ENCODE measurements at places on chromosomes 1 and 21. TPM values are rescaled to one million over a fixed set of nuclear protein-coding genes. Genes with fewer than 3 reads are reported as not detected.
A peak's percentile ranks its signal among the peaks of the same experiment; 100 is the strongest.

DNA sequence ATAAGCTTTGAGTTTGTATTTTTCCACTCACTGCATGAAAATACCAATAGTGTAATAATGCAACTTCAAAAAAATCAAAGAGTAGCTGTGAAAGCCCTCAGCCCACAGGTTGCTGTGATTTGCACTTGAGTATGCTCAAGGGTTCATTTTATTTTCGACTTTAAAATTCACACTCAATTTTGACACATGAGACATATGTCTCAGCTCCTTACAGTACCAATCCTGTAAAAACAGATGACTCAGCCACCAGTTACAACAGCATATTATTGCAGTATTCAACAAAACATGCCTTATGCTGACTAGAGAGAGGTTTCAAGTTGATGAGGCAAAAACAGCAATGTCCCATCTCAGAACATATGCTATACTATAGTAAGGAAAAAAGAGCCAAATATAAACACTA is 66.1 kb downstream of the CYYR1 start:
- H3K36me3 ChIP-seq: no peaks in the 10 kb centered on the region
- H3K27me3 ChIP-seq: no peaks in the 10 kb centered on the region
- H3K27ac ChIP-seq: no peak overlapping the region
- no peaks in the 10 kb centered on the region for H3K4me1 ChIP-seq
- no peak for DNase-seq

DNA sequence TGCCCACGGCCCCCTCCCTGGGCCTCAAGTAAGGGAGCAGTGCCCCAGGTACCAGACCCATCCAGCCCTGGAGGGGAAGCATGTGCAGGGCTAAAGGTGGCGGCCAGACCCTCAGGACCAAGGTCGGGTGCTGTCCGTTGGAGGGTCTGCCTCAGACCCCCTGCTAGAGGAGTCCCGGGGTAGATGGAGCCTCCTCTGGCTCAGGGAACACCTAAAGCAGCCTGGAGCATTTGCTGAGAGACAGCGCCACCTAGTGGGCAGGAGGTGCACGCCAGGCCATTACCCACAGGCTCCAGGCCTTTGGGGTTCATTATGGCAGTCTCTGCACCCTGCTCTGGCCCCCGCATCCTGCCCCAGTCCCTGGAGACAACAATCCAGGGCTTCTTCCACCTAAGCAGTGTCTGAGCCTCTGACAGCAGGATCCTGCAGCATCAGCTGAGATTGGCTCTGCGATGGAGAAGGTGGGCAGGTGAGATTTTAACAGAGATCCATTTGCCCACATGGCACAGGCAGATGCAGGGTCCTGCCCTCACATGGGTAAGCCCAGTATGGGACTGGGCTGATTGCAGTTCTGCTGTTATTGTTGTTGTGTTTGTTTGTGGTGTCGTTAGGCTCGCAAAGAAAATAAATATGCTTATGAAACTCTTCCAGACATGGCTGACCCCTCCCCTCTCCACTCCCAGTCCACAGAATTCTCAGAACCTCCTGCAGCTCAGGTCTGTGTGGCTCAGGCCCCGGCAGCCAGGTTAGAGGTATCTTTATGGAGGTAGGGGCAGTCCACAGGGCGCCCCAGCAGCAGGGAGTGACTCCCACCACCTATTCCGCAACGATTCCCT is 42.4 kb downstream of the CTNNBIP1 start:
- peaks cover 10% of the 10 kb centered on the region for H3K4me1 ChIP-seq
- H3K27ac ChIP-seq: no peak overlapping the region
- DNase-seq: peak; percentile 86
- H3K27me3 ChIP-seq: no peaks in the 10 kb centered on the region
- H3K4me3 ChIP-seq: no peak overlapping the region

DNA sequence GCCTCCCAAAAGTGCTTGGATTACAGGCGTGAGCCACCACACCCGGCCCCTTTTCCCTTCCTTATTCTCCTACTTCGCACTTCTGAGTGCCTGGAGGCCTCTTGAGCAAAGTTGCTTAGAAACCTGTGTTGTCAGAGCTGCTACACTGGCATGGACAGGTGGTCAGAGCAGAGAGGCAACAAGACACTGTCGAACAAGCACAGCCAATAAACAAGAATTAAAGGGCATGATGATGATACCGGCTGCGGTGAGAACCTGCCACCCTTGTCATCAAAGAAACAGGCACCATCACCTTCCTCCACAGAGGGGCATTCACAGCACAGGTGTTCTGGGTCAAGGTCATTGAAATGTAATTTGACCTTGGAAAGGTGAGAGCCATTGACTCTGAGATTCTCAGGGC is 23.3 kb downstream of the STUM start:
- H3K27ac ChIP-seq: no peak overlapping the region
- no peak for DNase-seq
- no peaks in the 10 kb centered on the region for H3K27me3 ChIP-seq
- no peaks in the 10 kb centered on the region for H3K4me1 ChIP-seq
- no peaks in the 10 kb centered on the region for H3K36me3 ChIP-seq

- H3K4me3 ChIP-seq: no peak overlapping the region
- no peaks in the 10 kb centered on the region for H3K27me3 ChIP-seq
- H3K36me3 ChIP-seq: no peaks in the 10 kb centered on the region
- no peaks in the 10 kb centered on the region for H3K4me1 ChIP-seq
- peak; percentile 25 for DNase-seq
These were observed 151.6 kb downstream of the GRIK3 start for GRCh38 chr1:36882536-36883285.

DNA sequence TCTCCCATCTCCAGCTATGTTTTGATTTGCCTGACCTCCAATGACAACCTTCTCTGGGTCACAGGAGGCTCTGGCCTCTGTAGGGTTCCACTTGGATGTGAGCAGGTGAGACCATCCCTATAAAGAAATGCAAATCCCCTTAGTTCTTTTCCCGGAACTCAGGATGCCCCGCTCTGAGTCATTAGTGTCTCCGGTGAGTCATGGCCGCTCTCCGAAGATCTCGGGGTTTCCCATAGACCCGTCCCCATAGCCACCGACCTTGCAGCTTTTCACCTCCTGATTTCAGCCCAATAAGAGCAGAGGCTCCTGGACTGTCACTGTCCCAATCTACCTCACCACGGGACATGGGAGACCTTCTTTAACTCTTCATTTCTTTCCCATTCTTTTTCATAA is 98.2 kb downstream of the PGBD5 start:
- no peak overlapping the region for H3K4me3 ChIP-seq
- no peak overlapping the region for H3K27ac ChIP-seq
- no peak for DNase-seq
- H3K27me3 ChIP-seq: no peaks in the 10 kb centered on the region

DNA sequence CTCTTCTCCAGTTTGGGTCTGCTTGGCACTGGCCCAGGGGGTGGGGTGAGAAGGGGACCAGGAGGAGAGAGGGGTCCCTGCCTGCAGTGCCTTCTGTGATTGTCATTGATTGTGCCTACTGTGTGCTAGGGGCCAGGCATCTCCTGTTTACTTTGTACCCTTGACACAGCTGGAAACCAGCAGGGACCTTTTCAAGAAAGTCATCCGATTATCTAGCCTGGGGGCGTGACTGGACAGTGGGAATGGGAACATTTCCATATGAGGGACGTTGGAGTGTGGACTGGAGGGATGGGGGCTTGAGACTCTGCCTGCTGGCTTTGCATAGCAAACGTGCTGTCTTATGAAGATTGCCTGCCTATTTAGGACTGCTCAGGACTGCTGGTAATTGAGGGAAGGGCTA is 19.8 kb upstream of the DMBX1 start:
- H3K27ac ChIP-seq: no peak overlapping the region
- H3K36me3 ChIP-seq: no peaks in the 10 kb centered on the region
- H3K4me1 ChIP-seq: peaks cover 4% of the 10 kb centered on the region
- DNase-seq: no peak

- H3K4me1 ChIP-seq: no peaks in the 10 kb centered on the region
- no peaks in the 10 kb centered on the region for H3K36me3 ChIP-seq
- no peaks in the 10 kb centered on the region for H3K27me3 ChIP-seq
- H3K27ac ChIP-seq: no peak overlapping the region
- no peak overlapping the region for H3K4me3 ChIP-seq
These were observed 14.4 kb downstream of the NSL1 start for GRCh38 chr1:212777151-212777550.

DNA sequence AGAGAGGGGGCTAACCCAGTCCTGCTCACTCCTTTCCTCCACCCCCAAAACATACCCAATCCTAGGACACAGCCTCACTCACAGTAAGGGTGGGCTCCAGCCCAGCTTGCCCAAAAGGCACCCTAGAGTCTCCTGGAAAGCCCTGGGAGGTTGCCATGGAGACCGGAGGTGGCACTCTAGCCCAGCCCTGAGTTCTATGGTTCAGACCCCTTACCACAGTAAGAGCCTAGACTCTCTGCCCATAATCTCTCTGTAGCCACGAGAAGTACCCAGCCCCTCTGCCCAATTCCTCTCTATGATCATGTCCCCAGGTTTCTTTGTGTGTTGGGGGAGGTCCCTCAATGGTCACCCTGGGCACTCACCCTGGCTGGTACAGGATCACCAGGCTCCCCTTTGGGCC is 14.4 kb downstream of the COL16A1 start:
- no peaks in the 10 kb centered on the region for H3K27me3 ChIP-seq
- no peak overlapping the region for H3K27ac ChIP-seq
- DNase-seq: no peak
- H3K4me3 ChIP-seq: no peak overlapping the region
- H3K4me1 ChIP-seq: no peaks in the 10 kb centered on the region
- no peaks in the 10 kb centered on the region for H3K36me3 ChIP-seq

GRCh38 chr21:41143596-41144325 is 24.2 kb upstream of the BACE2 start:
- H3K36me3 ChIP-seq: no peaks in the 10 kb centered on the region
- DNase-seq: no peak
- H3K27ac ChIP-seq: no peak overlapping the region
- H3K4me3 ChIP-seq: no peak overlapping the region
- no peaks in the 10 kb centered on the region for H3K27me3 ChIP-seq

GRCh38 chr1:170360601-170361000 is 171.4 kb upstream of the GORAB start:
- H3K36me3 ChIP-seq: no peaks in the 10 kb centered on the region
- no peak for DNase-seq
- H3K4me1 ChIP-seq: no peaks in the 10 kb centered on the region
- no peak overlapping the region for H3K4me3 ChIP-seq

- H3K27ac ChIP-seq: no peak overlapping the region
- H3K4me3 ChIP-seq: no peak overlapping the region
- H3K4me1 ChIP-seq: no peaks in the 10 kb centered on the region
- H3K27me3 ChIP-seq: no peaks in the 10 kb centered on the region
These were observed 342.5 kb downstream of the DISC1 start for GRCh38 chr1:231969076-231969475.

- H3K36me3 ChIP-seq: no peaks in the 10 kb centered on the region
- no peak overlapping the region for H3K27ac ChIP-seq
- no peak for DNase-seq
- H3K4me3 ChIP-seq: no peak overlapping the region
These were observed 60.8 kb downstream of the EDN2 start for GRCh38 chr1:41423511-41424191.

DNA sequence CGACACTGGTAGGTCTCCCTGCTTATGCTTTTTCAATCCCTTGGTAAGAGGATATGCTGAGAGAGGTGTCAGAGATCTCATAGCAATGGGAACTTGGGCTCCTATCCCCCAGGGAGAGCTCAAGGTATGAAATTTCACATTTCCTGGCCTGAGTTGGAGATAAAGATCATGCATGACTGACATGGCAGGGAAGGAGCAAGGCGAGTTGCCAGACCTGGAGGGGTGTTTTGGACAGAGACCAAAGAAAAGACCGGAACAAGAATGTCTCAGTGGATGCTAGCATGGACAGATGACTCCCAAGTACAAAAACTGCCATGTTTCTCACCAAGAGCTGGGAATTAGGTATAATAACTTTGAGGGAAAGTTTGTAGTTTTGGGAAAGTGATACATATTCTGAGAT is 334.1 kb upstream of the B3GALT2 start:
- H3K27ac ChIP-seq: no peak overlapping the region
- peaks cover 1% of the 10 kb centered on the region for H3K4me1 ChIP-seq
- H3K27me3 ChIP-seq: no peaks in the 10 kb centered on the region
- no peak overlapping the region for H3K4me3 ChIP-seq
- no peaks in the 10 kb centered on the region for H3K36me3 ChIP-seq

DNA sequence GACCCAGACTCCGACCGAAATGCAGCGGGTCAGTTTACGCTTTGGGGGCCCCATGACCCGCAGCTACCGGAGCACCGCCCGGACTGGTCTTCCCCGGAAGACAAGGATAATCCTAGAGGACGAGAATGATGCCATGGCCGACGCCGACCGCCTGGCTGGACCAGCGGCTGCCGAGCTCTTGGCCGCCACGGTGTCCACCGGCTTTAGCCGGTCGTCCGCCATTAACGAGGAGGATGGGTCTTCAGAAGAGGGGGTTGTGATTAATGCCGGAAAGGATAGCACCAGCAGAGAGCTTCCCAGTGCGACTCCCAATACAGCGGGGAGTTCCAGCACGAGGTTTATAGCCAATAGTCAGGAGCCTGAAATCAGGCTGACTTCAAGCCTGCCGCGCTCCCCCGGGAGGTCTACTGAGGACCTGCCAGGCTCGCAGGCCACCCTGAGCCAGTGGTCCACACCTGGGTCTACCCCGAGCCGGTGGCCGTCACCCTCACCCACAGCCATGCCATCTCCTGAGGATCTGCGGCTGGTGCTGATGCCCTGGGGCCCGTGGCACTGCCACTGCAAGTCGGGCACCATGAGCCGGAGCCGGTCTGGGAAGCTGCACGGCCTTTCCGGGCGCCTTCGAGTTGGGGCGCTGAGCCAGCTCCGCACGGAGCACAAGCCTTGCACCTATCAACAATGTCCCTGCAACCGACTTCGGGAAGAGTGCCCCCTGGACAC is 534 bp downstream of the C1orf56 start:
- H3K27me3 ChIP-seq: no peaks in the 10 kb centered on the region
- H3K4me3 ChIP-seq: peak overlapping the region; percentile 70
- DNase-seq: peak; percentile 61
- H3K27ac ChIP-seq: peak overlapping the region; percentile 73
- H3K4me1 ChIP-seq: peaks cover 16% of the 10 kb centered on the region
- H3K36me3 ChIP-seq: peaks cover 21% of the 10 kb centered on the region

DNA sequence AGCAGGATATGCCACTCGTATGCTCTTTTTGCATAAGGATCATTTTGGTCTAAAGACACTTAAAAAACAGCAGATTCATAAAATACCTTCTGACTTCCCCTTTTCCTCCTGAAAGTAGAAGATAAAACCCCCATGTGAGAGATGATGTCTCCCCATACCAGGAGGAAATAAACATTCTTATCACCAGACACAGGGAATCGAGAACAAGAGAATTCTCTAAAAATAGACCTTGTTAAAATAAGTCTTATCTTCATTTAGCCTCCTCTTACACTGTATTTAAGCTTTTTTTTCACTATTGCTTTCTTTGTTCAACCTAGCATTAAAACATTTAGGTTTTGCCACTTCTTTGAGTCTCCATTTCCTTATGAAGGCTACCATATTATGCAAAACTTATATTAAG is 709.3 kb downstream of the KCNT2 start:
- H3K27ac ChIP-seq: no peak overlapping the region
- H3K36me3 ChIP-seq: no peaks in the 10 kb centered on the region
- no peaks in the 10 kb centered on the region for H3K4me1 ChIP-seq

- no peaks in the 10 kb centered on the region for H3K27me3 ChIP-seq
- H3K36me3 ChIP-seq: peaks cover 8% of the 10 kb centered on the region
- H3K4me1 ChIP-seq: no peaks in the 10 kb centered on the region
- no peak for DNase-seq
- H3K27ac ChIP-seq: no peak overlapping the region
These were observed 23.6 kb downstream of the HTR6 start for GRCh38 chr1:19688041-19688842.

Gene AVPR1B
- not detected for total RNA-seq

Gene LORICRIN
- not detected for total RNA-seq

Gene NUAK2
- total RNA-seq: 1.7 TPM

Gene LCE3E
- total RNA-seq: not detected

Gene RGS18
- total RNA-seq: 11.1 TPM

Gene LRRIQ3
- total RNA-seq: 1.3 TPM

Gene CD247
- 2.1 TPM for total RNA-seq

Gene NADK
- total RNA-seq: 105 TPM

Gene FCRL2
- total RNA-seq: 0.08 TPM

Gene CRABP2
- total RNA-seq: not detected

Gene PTPRU
- 4.6 TPM for total RNA-seq

Gene ELAVL4
- not detected for total RNA-seq
